ENCODE measurements at places on chromosomes 3 and 15. TPM values are rescaled to one million over a fixed set of nuclear protein-coding genes. Genes with fewer than 3 reads are reported as not detected.

CTXND1 gene
- total RNA-seq: 2.8 TPM

GRCh38 chr3:30263925-30264313, 342.5 kb upstream of the TGFBR2 start:
- no peak for DNase-seq
- H3K4me3 ChIP-seq: no peak overlapping the region
- no peaks in the 10 kb centered on the region for H3K4me1 ChIP-seq
- H3K27me3 ChIP-seq: no peaks in the 10 kb centered on the region
- no peaks in the 10 kb centered on the region for H3K36me3 ChIP-seq

- no peak overlapping the region for H3K27ac ChIP-seq
- H3K4me1 ChIP-seq: peaks cover 6% of the 10 kb centered on the region
- H3K4me3 ChIP-seq: no peak overlapping the region
- H3K27me3 ChIP-seq: no peaks in the 10 kb centered on the region
These were observed 67.6 kb upstream of the ETV5 start for GRCh38 chr3:186176373-186176990.

GRCh38 chr3:42214565-42215283, 51.3 kb downstream of the CCK start:
- no peaks in the 10 kb centered on the region for H3K4me1 ChIP-seq
- no peaks in the 10 kb centered on the region for H3K27me3 ChIP-seq

- H3K27me3 ChIP-seq: peaks cover 2% of the 10 kb centered on the region
- H3K4me1 ChIP-seq: no peaks in the 10 kb centered on the region
- H3K4me3 ChIP-seq: no peak overlapping the region
These were observed 136.3 kb upstream of the PRR20G start for GRCh38 chr3:127423856-127424765.

DNA sequence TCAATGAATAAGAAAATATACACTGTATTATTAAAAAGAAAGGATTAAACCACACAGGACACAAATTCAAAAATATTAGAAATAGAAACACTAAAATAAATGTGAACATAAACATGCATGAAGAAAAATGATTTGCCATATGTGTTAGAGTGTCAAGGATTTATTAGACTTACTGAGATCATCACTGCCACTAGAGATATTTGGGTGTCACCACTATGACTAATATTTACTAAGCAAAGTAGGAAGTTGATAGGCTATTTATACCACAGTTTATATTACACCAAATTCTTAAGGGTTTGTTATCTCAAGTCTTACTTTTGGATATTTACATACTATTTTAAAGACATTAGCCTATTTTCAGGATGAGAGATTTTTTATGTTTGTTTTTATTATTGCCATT, 575.0 kb upstream of the SGO1 start:
- no peak overlapping the region for H3K4me3 ChIP-seq
- H3K27ac ChIP-seq: no peak overlapping the region
- no peak for DNase-seq
- no peaks in the 10 kb centered on the region for H3K36me3 ChIP-seq
- no peaks in the 10 kb centered on the region for H3K27me3 ChIP-seq
- H3K4me1 ChIP-seq: no peaks in the 10 kb centered on the region

MITF gene
- 52.6 TPM for total RNA-seq

FBXW12 gene
- total RNA-seq: not detected

DNA sequence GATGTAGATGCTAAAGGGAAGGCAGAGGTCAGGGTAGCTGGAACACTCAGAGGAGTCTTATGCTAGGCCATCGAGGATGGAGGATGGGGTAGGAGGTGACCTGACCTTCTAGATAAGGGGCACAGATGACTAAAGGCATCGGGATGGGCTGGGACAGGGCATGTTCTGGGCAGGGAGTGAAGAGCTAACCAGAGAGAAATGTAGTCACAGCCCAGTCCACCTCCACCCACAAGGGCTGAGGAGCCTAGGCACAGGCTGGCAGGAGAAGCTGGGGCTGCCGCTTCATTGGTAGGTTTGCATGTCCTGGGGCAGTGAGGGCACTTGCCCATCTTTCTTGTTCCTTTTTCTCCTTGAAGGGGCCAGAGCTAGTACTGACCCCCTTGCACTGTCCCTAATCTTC, 12.6 kb downstream of the CLK3 start:
- no peak overlapping the region for H3K27ac ChIP-seq
- DNase-seq: no peak
- H3K27me3 ChIP-seq: no peaks in the 10 kb centered on the region

All from kidney (tissue), 22 donors.